Stimulated activated CD4-positive, alpha-beta T cell treated with anti-CD3 and anti-CD28 coated beads, Interleukin-2, amount 100 ng/mL, for 4 hours (primary cell): ENCODE measurements at places on chromosomes 3 and 15.

GRCh38 chr3:133137042-133137996 lies 99.1 kb downstream of the TMEM108 start:
- DNase-seq: no peak

GRCh38 chr15:39465843-39466749 lies 114.8 kb upstream of the THBS1 start:
- no peak for DNase-seq

- peak; percentile 59 for DNase-seq
These were observed 16.7 kb upstream of the CMTM7 start for GRCh38 chr3:32374788-32375595.

GRCh38 chr15:73844356-73844755 lies 29.0 kb upstream of the TBC1D21 start:
- DNase-seq: no peak

GRCh38 chr3:126546549-126547239 lies 12.0 kb downstream of the C3orf22 start:
- DNase-seq: no peak

- DNase-seq: no peak
These were observed 31.8 kb upstream of the DCLK3 start for GRCh38 chr3:36796161-36796560.

DNA sequence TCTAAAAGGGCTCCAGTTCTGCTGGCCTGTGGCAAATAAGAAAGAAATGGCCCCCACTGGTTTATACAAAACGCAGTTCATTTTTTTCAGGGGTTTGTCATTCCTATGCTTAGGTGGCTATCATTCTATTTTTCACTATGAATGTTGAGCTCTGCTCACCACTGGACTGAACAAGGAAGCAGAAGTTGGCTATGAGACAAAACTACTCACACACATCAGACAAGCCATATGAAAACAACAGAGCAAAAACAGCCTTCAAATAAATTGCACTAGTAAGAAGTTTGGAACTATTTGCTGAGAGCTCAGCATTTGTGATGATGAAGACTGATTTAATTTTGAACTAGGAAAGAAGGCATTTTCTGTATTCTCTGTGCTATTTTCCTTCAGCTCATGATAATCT lies 328.5 kb downstream of the MECOM start:
- no peak for DNase-seq

DNA sequence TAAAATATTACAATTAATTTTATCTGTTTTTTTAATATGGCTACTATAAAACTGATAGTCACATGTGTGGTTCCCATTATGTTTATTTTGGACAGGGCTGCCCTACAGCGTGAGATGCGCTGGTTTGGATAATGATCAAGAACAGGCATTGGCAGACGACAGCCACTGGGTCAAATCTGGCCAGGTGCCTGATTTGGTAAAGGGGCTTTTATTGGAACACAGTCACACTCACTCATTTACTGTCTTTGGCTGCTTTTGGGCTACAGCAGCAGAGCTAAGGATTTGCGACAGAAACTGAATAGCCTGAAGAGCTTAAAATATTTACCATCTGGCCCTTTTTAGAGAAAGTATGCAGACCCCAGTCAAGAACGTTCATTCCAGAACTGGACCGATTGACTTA lies 724.2 kb upstream of the CFAP20DC start:
- DNase-seq: no peak

DNA sequence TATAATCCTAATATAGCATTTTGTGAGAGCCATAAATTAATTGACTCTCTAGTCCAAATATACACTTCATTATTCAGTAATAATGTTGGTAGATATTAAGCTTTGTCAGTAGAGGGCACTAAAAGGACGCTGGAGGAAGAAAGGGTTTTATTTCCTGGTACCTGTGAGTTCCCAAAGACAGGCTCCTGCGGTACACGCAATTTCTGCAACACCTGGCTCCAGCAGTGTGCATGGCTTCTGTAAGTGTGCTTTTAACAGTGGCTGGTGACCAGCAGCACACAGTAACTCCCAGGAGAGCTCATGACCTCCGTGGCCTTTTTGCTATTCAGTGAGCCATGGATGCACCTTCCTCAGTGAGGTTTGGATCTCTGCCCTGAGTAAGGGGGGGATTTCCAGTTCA lies 338.3 kb upstream of the ZNF385D start:
- no peak for DNase-seq

DNA sequence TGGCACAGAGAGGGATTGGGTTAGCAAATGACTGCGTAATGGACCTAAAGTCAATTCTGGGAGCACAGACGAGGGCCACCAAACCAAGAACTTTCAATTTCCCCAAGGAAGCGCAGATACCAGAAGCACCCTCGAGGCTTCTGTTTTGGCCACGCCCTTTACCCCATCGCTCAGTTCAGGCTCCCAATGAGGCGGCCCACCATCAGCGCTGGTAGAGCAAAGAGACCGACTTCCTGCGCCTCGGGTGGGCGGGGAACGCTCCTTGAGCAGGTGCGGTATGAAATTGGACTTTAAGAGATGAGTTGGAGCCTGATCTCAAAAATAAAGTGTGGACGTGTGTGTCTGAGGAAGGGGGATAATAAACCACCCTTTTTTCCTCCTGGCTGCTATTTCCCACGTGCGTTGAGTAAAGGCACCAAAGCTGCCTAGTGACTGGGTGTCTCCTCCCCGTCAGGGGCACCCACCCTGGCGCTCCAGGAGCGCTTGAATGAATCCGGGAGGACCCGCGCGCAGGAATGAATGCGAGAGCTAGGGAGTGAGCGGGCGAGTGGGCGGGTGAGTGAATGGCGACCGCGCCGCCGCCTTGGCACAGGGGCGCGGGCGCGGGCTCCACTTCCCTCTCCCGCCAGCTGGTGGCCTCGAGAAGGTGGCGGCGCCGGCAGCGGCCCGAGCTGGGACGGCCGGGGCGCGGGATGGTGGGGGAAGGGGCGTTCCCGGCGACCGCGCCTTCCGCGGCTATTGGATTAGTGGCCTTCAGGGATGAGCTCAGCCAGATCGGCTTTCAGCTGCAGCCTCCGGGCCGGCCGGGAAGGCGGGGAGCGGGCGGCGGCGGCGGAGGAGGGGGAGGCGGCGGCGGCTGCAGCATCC lies at the start of gene SPSB4:
TSS of gene SPSB4 (plus strand) at position 772 of the 867 bp plus-strand sequence. CDS start 14,758 bp downstream, outside the sequence.
- no peak for DNase-seq

DNA sequence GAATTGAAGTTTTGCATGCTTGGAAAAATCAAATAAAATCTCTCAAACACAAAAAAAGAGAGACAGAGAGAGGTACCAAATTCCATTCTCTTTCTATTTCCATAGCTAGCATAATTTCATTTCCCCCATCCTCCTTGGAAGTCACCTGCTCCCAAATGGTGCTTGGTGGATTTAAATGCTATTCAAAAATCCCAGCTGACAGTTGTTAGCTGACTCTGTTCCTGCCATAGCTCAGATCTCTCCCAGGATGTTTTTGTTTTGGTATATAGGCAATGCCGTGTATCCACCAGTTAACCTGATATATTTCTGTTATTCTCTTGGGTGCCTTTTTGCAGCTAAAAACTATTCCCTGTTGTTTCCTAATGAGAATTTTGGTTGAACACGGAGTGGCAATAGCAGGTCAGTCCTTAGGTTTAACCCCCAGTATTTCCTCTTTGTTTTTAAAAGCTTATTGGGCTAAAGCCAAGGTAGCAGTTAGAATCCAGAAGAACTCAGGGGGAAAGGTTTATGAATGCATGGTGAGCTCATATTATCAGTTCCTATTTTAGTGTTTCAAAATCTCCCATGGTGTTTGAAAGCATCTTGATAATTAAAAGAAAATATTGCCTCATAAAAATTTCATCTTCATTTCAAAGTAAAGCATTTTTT lies 240.0 kb upstream of the GBE1 start:
- DNase-seq: no peak
